ENCODE measurements at places on chromosomes 11 and 22. TPM values are rescaled to one million over a fixed set of nuclear protein-coding genes. Genes with fewer than 3 reads are reported as not detected.

Gene CABP4
- total RNA-seq: 1.3 TPM

Gene HBE1
- not detected for total RNA-seq

Gene MMP13
- total RNA-seq: not detected

Gene ARVCF
- total RNA-seq: 72.0 TPM

Gene MRGPRX4
- 0.79 TPM for total RNA-seq

Gene NLRP6
- total RNA-seq: not detected

Gene DGAT2
- 1.1 TPM for total RNA-seq

Gene GLYAT
- not detected for total RNA-seq

Gene SMC1B
- not detected for total RNA-seq

Gene PGAP2
- total RNA-seq: 8.7 TPM

Gene CD248
- under 0.01 TPM for total RNA-seq

Gene IL17REL
- under 0.01 TPM for total RNA-seq

GRCh38 chr11:124405581-124405980 lies 6.8 kb upstream of the OR8B3 start:
- no peak for DNase-seq

GRCh38 chr11:30811226-30811755 lies 225.1 kb upstream of the MPPED2 start:
- no peak for DNase-seq

DNA sequence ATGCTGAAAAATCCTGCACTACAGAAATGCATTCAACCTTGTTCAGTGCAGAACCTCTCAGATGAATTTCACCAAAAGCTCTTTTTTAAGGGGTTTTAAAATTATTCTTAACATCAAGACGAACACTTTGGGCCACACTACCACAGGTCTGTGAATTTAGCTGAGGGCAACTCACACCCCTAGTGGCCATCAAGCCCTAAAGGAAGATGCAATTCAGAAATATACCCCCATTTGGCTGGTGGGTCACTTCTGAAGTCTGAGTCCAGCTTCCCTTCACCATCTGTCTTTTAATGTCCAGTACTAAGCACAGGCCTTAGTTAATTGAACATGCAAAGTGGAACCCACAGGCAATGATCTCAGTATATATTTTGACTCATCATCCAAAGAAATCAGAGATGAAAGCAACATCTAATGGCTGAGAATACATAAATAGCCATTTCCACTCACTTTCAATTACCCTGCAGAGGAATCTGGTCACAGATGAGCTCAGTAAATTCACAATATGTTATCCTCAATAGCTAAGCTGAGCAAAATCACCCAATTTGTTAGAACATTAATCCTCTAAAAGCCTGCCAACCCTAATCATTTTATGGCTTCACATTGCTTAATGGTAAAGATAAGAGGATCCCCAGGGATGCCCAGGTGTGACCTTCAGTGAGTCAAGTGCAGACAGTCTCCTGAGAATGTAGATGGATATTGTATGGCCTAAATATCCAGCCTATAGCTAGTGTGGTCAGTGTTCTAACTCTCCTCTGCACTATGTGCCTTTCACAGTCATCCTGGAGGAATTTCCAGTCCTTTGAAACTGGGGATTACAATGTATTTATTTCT lies 50.3 kb downstream of the FAM76B start:
- DNase-seq: no peak

GRCh38 chr11:12567746-12568460 lies 106.3 kb upstream of the TEAD1 start:
- DNase-seq: no peak

- DNase-seq: no peak
Measured at GRCh38 chr22:39110631-39111561, 13.9 kb downstream of the APOBEC3H start.

GRCh38 chr11:16403851-16404250 lies 47.5 kb upstream of the SOX6 start:
- DNase-seq: no peak

GRCh38 chr11:8267831-8268529 lies 4.3 kb upstream of the LMO1 start:
- DNase-seq: no peak

- peak; percentile 47 for DNase-seq
Measured at GRCh38 chr22:36467042-36467810, 14.2 kb downstream of the TXN2 start.

- DNase-seq: no peak
Measured at GRCh38 chr11:112471731-112472130, 211.1 kb upstream of the PLET1 start.

DNA sequence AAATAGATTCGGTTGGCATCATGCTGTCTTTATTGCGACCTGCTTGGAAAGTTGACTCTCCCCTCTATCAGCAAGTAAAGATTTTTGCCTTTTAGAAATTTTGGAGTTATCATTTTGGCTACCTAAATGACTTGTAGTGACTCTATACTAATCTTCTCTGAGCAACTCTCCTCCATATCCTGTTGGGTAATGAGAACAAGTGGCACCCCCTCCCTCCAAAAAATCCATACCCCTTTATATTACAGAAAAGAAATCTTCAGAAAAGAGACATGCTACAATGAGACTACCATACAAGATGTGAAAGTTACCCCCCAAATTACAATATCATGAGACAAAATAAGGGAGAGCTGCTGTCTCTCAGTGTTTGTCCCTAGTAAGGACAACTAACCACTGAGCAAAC lies 1.2 kb downstream of the JAML start:
- DNase-seq: no peak

DNA sequence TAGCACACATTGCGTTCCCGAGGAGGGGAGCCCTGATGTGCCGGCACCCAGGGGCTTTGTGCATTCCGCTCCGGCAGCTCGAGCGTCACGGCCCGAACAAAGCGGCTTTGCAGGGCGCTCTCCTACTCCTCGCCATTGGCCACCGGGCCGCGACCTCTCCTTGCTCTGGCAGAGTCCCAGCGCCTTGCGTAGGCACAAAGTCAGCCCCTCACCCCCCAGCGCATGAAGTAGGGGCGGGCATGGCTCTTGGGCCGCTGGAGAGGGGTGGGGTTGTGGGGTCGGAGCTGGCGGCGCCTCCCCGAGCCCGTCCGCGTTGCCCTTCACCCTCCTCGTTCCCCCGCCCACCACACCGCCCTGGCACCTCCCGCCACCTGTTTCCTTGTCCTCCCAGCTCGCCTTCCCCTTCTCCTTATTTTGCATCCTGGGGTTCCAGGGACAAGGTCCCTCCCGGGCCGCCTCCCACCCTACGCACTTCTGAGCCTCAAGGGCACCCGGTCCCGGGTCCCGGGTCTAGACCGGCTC lies 753 bp upstream of the PPARA start:
- DNase-seq: no peak

GRCh38 chr11:92204731-92205130 lies 19.9 kb upstream of the FAT3 start:
- no peak for DNase-seq

DNA sequence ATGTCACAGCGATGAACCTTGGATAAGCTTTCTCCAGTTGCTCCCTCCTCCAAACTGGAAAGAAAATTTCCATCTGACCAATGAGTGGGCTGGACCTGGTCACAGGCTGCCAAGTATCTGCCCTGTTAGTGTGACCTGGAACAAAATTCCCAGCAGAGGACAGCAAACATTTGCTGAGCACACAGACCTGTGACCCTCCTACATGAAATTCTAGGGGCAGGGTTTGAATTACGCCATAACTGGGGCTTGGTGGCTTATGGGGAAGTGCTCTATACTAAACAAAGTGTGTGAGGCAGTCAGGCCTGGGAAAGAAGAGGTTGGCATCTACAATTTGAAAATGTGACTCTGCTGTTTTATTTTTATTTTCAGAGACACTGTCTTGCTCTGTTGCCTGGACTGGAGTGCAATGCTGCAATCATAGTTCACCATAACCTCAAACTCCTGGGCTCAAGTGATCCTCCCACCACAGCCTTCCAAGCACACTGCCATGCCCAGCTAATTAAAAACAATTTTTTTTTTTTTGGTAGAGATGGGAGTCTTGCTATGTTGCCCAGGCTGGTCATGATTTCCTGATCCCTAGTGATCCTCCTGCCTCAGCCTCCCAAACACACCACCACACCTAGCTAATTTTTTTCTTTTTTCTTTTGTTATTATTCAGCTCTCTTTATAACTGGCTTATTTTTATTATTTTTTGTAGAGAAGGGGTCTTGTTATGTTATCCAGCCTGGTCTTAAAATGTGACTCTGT lies 13.6 kb upstream of the XBP1 start:
- DNase-seq: no peak

- no peak for DNase-seq
Measured at GRCh38 chr22:20086101-20086599, 6.1 kb downstream of the DGCR8 start.

- no peak for DNase-seq
Measured at GRCh38 chr22:28155808-28156207, 236.8 kb upstream of the PITPNB start.

- DNase-seq: no peak
Measured at GRCh38 chr11:61146416-61146815, 14.8 kb downstream of the VPS37C start.

- DNase-seq: peak; percentile 33
Measured at GRCh38 chr11:37946155-37946766, 1348.2 kb upstream of the RAG2 start.

- DNase-seq: peak; percentile 49
Measured at GRCh38 chr11:107563702-107564101, 1.8 kb downstream of the ALKBH8 start.

- peak; percentile 29 for DNase-seq
Measured at GRCh38 chr22:19086896-19087295, 35.3 kb downstream of the DGCR2 start.

GRCh38 chr11:118918686-118919280 lies 6.9 kb downstream of the BCL9L start:
- peak; percentile 49 for DNase-seq

GRCh38 chr11:103532133-103532788 lies 423.0 kb downstream of the DYNC2H1 start:
- DNase-seq: no peak

DNA sequence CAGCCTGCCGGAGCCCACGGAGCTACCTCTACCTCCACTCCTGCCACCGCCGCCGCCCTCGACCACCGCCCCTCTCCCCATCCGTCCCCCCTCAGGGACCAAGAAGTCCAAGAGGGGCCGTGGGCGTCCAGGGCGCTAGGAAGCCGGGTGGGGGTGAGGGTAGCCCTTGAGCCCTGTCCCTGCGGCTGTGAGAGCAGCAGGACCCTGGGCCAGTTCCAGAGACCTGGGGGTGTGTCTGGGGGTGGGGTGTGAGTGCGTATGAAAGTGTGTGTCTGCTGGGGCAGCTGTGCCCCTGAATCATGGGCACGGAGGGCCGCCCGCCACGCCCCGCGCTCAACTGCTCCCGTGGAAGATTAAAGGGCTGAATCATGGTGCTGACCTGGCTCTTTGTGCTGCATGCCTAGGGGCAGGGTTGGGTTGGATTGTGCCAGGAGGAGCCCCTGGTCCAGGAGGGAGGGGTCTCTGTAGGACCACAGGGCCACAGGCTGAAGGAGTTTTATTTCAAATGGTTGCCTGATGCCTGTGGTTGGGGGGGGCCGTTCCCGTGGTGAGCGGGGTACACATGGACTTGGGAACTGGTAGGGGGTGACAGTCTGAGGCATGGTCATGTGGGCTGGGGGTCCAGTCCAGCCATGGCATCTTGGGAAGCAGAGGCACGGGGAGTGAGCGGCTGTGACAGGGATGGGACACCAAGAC lies 2.3 kb downstream of the PTPRCAP start:
- DNase-seq: no peak

DNA sequence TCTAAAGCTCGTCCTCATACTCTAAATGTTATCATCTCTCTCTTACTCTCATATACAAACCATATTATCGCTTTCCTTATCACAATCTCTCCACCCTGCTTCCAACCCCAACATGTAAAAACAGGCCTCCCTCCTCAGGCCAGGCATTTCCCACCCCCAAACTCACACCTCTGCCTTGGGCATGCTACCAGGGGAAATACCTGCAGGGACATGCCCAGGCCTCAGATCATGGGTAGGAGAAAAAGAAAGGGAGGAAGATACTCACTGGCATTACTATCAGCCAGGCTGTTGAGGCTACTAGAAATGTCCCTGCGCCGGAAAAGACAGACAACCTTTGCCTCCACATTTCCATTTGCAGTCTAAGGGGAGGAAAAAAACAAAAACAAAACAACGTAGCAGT lies 1.8 kb downstream of the MTA2 start:
- no peak for DNase-seq

GRCh38 chr11:70867281-70868047 lies 384.9 kb downstream of the SHANK2 start:
- DNase-seq: no peak

DNA sequence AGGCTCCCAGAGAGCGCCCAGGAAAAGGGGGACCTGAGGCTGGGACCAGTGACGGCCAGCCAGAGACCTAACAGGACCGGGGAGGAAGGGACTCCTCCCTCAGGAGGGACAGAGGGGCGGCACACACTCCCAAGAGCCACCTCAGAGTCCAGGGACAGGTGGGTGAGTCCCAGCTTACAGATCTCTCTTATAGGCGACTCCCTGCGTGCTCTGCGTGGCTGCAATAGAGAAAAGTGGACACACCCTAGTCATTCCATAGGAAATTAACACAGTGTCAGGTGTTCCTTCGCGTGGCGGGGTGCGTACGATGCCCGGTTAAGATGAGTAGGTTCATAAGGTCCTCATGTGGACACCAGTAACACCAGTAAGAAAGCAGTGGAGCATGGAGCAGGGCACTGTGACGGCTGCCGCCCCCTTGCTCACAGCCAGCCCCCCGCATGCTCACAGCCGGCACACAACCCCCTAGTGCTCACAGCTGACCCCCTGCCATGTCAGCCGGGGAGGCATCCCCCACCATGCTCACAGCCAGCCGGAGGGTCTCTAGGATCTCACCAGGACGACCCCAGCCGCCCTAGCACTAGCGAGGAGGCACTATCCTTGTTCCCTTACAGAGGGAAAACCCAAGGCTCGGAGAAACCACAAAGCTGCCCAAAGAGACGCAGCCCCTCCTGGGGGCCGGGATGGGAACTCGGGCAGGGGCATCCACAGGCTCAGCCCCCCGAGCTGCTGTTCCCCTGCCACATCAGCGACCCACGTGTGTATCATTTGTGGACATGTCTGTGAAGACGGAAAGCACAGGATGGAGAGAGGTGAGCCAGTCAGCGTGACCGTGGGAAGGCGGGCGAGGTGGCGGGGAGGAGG lies 426.8 kb downstream of the TBC1D22A start:
- no peak for DNase-seq

All from lung microvascular endothelial cell (primary cell).